GM12878 (cell line): ENCODE measurements at places on chromosomes 11 and 22.

DNA sequence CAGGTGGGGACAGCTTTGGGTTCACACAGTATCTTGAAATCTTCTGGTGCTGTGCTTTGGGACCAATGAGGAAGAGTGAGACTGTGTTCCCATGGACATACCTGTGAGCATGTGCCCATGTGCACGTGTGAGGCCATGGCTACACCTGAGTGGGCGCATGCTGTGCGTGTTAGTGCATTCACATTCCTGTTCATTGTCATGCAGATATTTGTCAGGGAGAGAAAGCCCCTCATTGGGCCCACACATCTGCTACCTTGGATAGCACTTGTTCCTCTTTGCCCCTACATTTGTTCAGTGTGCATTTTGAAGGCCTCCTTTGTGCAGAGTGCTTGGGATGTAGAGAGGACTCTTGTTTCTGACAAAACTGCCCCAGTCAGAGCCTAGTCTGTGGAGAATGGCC is 154.3 kb upstream of the E2F8 start:
- DNase-seq = no peak

GRCh38 chr11:126140201-126140925 is 71.1 kb downstream of the RPUSD4 start:
- DNase-seq = no peak

DNA sequence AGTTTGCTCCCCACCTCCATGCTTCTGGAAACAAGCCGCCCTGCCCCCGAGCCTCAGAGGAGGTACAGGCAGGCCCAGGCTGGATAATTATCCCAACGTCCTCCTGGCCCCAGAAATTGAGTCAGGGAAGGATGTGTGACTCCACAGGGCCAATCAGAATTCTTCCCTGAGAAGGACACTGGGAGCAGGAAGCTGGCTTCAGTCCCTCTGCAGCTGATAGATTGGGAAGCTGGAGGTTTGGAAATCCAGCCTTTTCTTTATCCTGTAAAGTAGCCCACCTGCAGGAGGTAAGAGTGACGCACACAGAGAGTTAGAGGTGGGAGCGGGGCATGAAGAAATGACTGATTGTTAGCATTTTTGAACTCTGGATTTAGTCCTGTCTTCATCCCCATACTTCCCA is 97.5 kb upstream of the CD82 start:
- DNase-seq = no peak

DNA sequence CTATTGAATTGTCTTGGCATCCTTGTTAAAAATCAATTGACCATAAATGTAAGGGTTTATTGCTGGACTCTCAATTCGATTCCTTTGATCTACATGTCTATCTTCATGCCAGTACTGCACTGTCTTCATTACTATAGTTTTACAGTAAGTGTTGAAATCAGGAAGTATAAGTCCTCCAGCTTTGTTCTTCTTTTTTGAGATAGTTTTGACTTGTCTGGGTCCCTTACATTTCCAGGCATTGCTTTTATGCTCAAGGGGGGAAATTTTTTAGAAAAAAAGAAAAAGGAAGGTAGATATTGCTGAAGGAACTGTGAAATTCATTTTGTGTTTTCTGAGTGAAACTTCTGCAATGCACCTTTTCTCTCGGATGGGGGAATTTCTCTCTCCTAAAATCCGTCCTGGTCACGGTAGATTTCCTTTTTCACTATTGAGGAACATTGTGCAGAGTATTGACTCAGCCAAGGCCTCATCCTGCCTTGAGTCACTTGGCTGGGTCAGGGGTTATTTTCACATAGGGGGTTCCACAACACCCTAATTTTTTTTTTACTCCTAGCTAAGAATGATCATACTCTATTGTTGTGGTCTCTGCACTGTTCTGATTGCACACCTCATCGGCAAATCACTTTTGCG is 2.8 kb upstream of the ACER3 start:
- no peak for DNase-seq

DNA sequence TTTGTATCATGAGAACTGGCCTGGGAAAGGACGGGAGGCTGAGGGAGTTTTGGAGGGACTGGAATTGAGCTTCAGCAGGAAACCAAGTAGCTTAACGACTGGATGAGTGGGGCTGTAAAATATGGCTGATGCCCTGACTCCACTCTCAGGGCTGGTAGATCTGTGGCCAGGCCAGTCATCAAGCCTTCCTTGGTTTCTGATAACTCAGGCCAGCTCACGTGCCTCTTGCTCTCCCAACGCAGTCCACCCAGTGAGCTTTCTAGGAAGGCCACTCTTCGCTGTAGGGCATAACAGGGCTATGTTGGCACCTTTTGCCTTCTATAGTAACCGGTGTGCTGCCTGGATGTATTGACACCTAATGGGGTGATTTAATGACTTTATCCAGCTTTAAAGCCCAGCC is 5.8 kb upstream of the MADD start:
- no peak for DNase-seq
